ENCODE measurements at places on chromosomes 1 and 21.

DNA sequence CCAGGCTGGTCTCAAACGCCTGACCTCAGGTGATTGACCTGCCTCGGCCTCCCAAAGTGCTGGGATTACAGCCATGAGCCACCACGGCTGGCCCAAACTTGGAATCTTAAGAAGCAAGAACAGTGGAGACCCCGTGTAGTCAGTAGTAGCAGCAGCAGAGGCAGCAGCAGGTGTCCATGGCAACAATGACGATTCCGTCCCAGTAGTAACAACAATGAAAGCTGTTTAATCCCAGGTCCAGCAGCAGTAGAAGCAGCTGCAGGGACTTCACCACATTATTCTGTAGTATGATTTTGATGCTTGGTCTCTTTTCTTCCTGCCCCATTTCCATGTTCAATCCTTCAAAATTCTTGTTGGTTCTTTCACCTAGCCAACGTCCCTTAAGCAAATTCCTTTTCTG, 69.6 kb upstream of the KCTD3 start:
- DNase-seq, result no peak

GRCh38 chr1:246954126-246954525, 22.4 kb upstream of the AHCTF1 start:
- no peak for DNase-seq

- no peak for DNase-seq
Measured at GRCh38 chr1:165387505-165387904, 31.0 kb upstream of the LMX1A start.

DNA sequence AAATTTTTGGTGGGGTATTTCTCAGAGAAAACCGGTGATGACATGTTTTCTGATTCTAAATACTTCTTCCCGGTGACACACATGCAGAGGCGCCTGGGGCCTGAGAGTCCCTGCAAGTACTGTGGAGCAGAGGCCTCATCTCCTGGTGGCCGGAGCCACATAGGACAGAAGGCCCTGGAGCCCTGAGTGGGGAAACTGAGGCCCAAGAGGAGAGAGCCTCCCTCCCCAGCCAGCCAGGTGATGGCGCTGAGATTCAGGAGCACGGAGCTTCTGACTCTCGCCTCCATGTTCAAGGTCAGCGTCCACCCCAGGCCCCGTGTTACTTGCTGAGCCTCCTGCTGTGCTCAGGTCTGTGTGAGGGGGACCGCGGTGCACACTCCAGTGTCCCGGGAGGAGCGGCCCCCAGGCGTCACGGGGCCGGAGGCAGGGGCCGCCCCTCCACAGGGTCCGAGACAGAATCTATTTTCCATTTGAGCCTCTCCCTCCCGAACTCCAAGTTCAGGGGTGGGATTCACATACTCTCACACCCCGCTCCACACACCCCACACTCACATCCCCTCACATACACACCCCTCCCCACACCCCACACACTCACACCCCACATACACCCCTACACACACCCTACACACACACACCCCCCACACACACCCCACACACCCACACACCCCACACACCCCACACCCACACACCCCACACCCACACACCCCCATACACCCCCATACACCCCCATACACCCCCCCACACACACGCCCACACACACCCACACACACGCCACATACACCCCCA, 43.8 kb downstream of the SLX9 start:
- no peak for DNase-seq

GRCh38 chr1:63414691-63415365, 47.4 kb downstream of the ALG6 start:
- DNase-seq, result no peak

DNA sequence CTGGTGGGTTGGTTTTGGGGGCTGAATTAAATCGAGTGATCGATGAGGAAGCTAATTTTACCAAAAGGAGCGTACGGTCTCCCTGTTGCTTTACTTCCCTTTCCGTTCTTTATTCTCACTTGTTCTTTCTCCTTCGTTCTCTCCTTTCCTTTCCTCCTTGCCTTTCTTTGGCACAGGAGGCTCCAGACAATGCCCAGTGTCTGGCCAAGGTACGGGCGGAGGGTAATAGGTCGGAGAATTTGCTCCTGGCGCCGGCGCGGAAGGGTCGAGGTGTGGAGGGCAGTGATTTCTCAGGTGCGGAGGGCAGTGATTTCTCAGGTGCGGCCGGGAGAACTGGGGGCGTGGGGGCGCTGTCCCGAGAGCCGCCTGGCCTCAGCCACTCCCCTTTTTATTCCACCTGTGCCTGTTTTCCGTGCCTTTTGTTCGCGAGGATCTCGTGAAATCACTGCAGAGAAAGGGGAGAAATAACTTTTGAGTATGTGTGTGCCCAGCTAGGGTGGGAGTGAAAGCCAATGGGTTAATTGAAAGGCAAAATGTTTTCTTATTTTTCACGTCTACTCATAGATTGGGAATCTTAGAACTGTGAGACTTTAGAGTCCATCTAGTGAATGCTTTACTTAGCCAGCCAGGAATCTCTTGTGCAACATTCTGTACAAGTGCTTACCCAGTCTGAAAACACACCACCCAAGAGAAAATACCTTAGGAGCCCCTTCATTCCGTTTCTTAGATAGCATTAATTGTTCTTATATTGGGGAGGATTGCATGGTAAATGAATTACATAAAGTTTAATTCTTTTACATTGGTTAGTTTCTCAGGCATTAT, 1.3 kb downstream of the FNBP1L start:
- DNase-seq, result no peak
